Thyroid gland (tissue), 4 donors: ENCODE measurements at places on chromosomes 4 and X. TPM values are rescaled to one million over a fixed set of nuclear protein-coding genes. Genes with fewer than 3 reads are reported as not detected.
A peak's percentile ranks its signal among the peaks of the same experiment; 100 is the strongest.

LONRF3 gene
- 32.1 TPM for total RNA-seq

CENPE gene
- 0.38 TPM for total RNA-seq

GRCh38 chr4:102163404-102164140 lies 181.7 kb downstream of the SLC39A8 start:
- no peaks in the 10 kb centered on the region for H3K36me3 ChIP-seq
- no peaks in the 10 kb centered on the region for H3K4me1 ChIP-seq
- no peak overlapping the region for H3K27ac ChIP-seq
- H3K27me3 ChIP-seq: no peaks in the 10 kb centered on the region

DNA sequence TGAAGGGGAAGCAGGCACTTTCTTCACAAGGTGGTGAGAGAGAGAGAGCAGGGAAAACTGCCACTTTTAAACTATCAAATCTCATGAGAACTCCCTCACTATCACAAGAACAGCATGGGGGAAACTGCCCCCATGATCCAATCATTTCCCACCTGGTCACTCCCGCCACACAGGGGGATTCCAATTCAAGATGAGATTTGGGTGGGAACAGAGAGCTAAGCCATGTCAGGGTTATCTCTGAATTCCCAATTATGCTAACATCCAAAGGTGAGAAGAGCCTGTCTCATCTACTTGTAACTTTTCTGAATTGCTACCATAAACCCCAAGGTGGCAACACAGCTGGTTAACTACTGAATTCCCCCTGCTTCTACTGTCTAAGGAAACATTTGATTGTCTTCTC lies 758.5 kb downstream of the ADGRL3 start:
- no peak for DNase-seq
- no peaks in the 10 kb centered on the region for H3K27me3 ChIP-seq
- no peak overlapping the region for H3K4me3 ChIP-seq
- no peaks in the 10 kb centered on the region for H3K36me3 ChIP-seq
- H3K4me1 ChIP-seq: no peaks in the 10 kb centered on the region

GRCh38 chr4:41122775-41123174 lies 91.6 kb downstream of the APBB2 start:
- DNase-seq: peak; percentile 29
- H3K36me3 ChIP-seq: no peaks in the 10 kb centered on the region
- H3K4me3 ChIP-seq: no peak overlapping the region
- H3K27ac ChIP-seq: peak overlapping the region; percentile 89
- no peaks in the 10 kb centered on the region for H3K27me3 ChIP-seq
